Fibroblast of upper back skin (primary cell): ENCODE measurements at places on chromosomes 7 and 10.

DNA sequence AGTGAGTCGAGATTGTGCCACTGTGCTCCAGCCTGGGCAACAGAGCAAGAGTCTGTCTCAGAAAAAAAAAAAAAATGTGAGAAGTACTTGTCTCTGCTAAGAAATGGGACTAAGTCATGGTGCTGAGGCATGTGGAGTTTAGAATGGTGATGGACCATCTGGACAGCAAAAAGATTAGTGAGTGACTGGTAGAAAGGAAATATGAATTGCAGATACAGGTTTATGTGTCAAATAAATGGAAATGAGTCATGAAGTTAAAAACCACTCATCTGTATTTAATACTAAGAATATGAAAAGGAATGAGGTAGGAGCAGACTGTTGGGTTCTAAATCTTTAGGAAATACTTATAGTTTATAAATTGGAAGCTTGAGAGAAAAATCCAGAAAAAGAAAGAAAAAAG, 625.7 kb upstream of the ANKRD30A start:
- peak; percentile 77 for DNase-seq

DNA sequence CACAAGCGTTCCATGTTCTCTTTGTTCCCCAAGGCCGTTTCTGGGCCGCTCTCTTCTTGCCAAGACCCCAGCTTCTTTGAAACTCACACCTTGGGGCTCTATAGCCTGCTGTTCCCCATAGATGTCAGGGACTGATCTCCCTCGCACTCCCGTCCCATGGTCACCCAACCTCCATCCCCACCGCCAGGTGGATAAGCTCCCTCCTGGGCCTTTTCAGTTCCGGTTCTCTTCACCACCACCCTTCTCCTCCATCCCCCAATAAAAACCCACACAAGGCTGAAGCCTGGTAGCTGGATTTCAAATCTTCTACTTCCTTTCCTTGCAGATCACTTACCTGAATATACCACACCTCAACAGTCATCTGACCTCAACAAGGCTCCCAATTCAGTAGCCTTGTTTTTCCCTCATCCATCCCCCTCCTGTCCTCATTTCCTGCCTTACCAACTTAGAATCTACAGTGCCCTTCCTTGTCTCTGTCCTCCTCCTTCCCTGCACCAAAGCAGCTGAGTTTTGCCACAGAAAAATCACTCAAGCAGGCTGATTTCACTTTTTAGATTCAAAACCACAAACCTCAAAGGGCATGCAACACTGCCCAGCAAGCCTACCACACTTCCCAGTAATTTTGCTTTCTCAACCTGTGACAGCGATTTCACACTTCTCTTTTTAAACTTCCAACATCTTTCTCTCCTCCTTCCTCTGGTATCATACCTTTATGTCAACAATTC, 7.7 kb downstream of the SLC37A3 start:
- no peak for DNase-seq

DNA sequence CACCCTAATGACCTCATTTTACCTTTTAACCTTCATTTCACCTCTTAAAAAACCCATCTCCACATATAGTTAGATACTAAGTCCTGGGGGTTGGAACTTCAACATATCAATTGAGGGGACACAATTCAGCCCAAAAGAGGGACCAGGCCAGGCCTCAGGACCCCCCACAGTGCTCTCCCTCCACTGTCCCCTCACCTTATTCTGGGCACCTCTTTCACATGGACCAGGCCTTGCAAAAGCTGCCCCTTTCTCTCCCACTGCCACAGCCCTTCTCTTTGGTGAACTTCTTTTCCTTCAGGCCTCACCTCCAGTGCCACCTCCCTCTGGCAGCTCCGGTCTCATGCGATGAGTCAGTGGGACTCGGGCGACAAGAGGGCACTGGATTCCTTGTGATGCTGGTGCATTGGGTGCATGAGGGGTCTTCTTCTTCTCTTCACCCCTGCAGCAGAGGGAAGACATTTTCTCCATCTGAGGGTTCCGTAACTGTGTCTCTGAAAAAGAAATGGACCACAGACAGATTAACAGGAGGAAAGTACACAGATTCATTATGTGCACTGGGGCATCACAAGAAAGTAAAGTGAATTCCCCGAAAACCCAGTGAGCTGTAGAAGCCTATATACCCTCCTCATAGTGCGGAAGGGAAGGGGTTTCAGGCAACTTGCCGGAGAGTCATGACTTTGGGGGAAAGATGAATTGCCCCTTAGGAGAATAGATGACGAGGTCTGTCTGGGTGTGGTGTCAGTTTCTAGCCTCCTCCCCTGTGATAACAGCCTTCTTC, 288.7 kb upstream of the IGFBP3 start:
- no peak for DNase-seq

DNA sequence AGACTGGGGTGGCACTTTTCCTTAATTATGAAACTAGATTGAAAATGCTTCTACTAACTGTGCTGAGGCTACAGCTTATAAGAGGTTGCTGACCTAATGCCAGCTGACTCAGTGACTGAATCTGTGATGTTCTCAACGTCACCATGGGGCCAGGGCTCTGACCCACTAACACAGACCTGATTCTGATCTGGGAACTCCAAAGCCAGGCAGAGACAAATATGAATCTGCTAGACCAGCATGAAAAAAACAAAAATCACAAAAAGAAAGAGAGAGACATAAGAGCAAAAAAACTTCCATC, 16.1 kb downstream of the USP6NL start:
- DNase-seq, result no peak
